ENCODE measurements at places on chromosomes 11 and 22.

GRCh38 chr11:69011624-69012091 is 1.4 kb downstream of the MRGPRF start:
- DNase-seq, result no peak

DNA sequence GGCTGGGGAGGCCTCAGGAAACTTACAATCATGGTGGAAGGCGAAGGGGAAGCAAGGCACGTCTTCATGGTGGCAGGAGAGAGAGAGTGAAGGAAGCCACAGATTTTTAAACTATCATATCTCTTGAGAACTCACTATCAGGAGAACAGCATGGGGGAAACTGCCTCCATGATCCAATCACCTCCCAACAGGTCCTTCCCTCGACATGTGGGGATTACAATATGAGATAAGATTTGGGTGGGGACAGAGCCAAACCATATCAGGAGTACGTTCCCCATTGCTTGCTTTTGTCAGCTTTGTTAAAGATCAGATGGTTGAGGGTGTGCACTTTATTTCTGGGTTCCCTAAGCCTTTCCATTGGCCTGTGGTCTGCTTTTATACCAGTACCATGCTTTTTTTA is 53.7 kb upstream of the E2F8 start:
- DNase-seq, result no peak

GRCh38 chr11:68266121-68266891 is 5.5 kb downstream of the C11orf24 start:
- DNase-seq, result peak; percentile 93

GRCh38 chr11:116454020-116454645 is 318.7 kb downstream of the BUD13 start:
- peak; percentile 56 for DNase-seq

DNA sequence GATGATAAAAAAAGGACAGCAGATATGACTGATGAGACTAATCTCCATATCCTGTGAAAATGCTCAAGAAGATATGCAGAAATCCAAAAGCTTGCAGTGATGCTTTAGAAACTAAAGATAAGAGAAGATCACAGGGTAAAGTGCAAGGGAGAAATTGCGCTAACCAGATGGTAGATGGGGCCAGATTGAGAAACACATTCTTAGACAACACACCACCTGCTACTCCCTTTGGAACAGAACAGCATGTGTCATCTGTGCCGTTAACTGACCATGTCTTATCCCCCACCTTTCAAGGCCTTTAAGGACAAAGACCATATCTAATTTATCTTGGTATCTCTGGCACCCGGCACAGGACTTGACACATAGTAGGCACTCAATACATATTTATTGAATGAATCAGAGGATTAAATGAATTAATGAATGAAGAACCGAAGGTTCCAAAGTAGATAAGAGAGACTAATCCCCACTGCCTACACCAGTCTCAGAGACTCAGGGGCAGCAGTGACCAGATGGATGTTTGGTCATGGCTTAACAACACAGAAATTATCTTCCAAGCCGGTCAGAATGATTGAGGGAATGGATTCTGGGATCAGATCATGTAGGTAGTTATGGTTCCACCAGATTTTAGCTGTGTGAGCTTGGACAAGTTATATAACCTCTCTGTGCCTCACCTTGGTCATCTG is 12.3 kb upstream of the P2RY2 start:
- no peak for DNase-seq

- no peak for DNase-seq
Observed at GRCh38 chr11:76480241-76480640, 35.4 kb downstream of the EMSY start.

DNA sequence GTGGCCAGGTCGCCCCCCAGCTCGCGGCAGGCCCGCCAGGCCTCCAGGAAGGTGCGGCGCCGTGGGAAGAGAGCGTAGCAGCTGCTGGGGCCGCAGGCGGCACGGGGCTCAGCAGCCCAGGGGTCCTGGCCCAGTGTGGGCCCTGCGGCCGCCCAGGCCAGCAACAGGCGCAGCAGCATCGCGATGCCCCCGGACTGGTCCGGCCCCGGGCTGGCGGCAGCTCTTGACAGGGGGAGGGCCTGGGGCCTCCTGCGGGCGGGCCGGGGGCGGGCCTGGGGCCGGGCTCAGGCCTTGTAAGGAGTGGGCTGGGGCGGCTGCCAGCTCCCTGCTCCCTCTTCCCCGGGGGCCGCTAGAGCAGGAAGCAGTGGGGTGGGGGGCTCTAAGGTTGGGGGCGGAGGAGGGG is at the start of gene CD248:
CD248 (minus strand) TSS at position 196 of the 403 bp plus-strand sequence; CDS start at position 179, 17 bp downstream.
- no peak for DNase-seq

DNA sequence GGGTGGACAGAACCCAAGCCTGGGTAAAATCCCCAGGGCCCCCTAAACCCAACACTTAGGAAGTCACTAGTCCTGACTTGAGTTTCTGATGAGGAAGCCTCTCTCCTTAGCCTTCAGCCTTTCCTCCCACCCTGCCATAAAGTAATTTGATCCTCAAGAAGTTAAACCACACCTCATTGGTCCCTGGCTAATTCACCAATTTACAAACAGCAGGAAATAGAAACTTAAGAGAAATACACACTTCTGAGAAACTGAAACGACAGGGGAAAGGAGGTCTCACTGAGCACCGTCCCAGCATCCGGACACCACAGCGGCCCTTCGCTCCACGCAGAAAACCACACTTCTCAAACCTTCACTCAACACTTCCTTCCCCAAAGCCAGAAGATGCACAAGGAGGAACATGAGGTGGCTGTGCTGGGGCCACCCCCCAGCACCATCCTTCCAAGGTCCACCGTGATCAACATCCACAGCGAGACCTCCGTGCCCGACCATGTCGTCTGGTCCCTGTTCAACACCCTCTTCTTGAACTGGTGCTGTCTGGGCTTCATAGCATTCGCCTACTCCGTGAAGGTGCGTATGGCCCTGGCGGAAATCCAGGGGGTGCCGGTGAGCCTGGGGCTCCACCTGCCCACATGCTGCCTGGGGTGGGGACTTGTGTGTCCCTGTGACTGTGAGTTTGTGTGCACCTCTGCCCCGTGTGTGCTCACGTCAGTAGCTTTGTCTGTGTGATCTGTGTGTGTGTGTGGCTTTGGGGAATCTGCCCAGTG is at the start of gene IFITM1:
IFITM1 (plus strand) TSS at position 254 of the 767 bp plus-strand sequence; CDS start at position 385, 131 bp downstream.
- peak; percentile 94 for DNase-seq

DNA sequence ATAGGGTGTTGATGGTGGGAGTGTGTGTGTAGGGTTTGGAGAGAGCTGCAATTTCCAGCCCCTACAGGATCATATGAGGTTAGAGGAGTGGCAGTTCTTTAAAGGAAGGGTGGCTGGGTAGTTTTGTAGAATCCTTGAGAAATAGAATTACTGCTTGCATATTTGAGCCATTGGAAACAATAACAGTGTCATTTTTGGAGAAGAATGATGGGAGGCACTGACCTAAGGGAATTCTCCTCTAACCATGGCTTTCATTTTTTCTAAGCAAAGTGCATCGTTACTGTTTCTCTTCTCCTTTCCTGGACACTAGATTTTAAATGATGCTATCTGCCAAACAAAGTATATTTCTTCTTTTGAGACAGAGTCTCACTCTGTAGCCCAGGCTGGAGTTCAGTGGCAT is 66.9 kb upstream of the RRM1 start:
- no peak for DNase-seq

- no peak for DNase-seq
Observed at GRCh38 chr22:47810505-47811500, 1048.4 kb downstream of the TBC1D22A start.

DNA sequence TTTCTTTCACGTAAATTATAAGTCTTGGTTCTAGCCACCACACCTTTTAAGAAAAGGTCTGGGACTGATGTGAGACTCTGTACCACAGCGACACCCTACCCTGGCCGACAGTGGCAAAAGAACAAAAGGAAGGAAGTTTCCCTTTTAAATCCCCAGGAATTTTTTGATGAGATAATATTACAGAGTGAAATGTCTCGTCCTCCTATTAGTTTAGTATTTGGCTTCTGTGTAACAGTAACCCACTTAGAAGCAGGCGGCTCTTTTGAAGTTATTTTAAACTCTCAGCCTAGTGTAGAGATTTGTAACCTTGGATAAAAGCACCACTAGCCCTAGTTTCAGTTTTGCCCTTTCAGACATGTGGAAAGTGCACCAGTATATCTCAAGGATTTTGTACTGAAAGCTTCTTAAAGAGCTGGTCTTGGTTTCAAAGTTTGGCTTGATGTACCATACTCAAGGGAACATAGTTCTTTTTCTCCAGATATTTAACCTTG is 84.1 kb downstream of the C22orf31 start:
- DNase-seq, result no peak

GRCh38 chr11:74388678-74389327 is 9.4 kb downstream of the PGM2L1 start:
- DNase-seq, result peak; percentile 58

DNA sequence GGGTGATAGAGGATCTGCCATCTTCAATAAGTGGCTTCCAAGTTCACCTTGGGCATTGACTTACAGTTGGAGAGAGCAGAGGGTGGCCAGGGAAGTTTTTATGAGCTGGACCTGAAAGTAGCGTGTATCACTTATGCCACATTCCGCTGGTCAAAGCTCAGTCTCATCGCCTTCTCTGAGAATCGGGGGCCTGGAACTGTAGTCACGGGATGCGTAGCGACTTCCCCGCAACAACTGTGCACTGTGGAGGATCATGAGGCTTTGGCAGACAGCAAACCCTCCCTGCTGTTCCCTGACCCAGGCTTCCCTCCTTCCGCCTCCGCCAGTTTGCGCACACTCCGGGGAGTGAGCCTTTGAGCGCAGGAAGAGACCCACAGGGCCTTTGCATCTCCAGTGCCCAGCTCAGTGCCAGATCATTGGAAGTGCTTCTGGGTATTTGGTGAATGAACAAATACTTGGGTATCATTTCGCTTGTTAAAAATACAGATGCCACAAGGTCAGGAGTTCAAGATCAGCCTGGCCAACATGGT is 95.5 kb downstream of the CEP164 start:
- DNase-seq, result no peak

- DNase-seq, result no peak
Observed at GRCh38 chr11:83908298-83908856, 622.2 kb upstream of the CCDC90B start.

DNA sequence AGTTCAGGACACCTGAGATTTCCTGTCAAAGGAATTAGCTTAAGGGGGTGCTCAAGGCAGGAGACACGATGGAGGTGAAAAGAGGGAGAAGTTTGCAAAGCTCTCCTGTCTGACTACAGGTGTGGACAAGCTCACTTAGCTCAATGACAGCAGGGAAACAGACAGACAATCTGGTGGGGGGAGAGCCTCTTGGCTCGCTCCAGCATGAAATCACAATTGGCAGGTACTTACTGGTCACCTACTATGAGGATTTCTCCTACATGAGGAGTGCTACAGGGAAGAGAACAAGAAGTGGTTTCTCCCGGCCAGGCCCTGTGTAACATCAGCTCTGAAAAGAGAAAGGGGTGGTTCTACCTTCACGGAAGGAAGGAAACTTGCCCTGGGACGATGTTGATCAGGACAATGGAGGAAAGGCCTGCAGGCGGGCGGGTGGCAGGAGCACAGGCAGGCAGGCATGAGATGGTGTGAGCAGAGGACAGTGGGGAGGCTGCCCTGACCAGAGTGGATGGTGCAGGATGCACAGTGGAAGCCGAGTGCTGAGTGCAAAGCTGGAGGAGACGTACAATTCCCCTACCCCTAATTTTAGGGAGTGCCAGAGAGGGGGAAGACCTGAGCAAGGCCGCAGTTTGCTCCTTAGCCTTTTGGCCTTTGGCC is 57.9 kb upstream of the CRTAM start:
- DNase-seq, result no peak

GRCh38 chr11:8810540-8811301 is 100.3 kb upstream of the AKIP1 start:
- peak; percentile 72 for DNase-seq

DNA sequence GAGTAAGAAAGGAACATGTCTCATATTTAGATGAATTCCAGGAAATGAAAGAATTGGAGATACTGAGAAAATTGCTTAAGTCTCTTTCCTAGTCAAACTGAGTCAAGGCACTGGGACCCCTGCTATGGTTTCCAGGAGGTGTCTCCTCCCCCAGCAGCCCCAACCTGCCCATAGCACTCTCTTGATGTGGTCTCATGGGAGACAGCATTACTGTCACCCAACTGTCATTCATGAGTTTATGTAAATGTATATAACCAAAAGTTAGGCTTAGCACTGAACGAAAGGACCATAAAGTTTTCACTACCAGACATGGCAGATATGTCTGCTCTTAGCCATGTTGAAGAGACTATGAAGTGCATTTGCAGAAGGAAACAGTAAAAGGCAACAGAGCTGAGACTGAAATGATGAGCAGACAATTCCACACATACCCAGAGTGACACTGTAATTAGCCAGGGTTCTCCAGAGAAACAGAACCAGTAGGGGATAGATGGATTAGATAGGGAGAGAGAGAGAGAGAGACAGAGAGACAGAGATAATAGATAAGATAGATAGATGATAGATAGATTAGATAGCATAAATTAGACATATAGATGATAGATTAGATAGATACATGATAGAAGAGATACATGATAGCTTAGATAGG is 328.1 kb downstream of the BRD1 start:
- no peak for DNase-seq

DNA sequence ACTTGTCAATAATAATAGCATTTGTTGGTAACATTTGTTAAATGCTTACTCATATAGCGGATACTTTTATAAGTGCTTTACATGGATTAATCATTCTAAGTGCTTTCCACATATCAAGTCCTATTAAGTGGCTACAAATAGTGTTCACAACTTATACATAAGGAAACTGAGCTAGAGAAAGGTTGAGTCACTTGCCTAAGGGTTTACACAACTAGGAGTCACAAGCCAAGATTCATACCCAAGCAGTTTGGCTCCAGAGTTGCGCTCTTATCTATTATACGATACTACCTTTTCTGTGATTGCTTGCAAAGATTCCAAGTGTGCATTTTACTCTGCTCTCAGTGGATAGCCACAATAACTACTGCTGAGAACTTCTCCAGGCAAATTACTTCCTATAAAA is 215.9 kb upstream of the CCDC90B start:
- no peak for DNase-seq

DNA sequence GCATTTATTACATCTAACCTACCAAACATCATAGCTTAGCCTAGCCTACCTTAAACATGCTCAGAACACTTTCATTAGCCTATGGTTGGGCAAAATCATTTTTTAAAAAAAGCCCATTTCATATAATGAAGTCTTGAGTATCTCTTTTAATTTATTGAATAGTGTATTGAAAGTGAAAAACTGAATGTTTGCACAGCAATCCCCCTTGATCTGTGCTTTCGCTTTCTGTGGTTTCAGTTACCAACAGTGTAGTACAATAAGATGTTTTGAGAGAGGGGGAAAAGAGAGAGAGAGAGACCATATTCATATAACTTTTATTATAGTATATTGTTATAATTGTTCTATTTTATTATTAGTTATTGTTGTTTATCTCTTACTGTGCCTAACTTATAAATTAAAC is 8.4 kb upstream of the MAP6 start:
- peak; percentile 43 for DNase-seq

GRCh38 chr11:119651802-119652584 is 77.0 kb downstream of the NECTIN1 start:
- DNase-seq, result no peak

GRCh38 chr11:128530118-128531074 is 57.0 kb downstream of the ETS1 start:
- DNase-seq, result no peak

GRCh38 chr11:1597331-1597993 is 632 bp downstream of the KRTAP5-2 start:
- no peak for DNase-seq

- DNase-seq, result peak; percentile 37
Observed at GRCh38 chr11:62444236-62444833, 25.5 kb downstream of the SCGB1A1 start.

All from GM12865 (cell line).